ENCODE measurements at places on chromosomes 2 and 18.

- no peak for DNase-seq
- H3K4me3 ChIP-seq, result no peak overlapping the region
- H3K27ac ChIP-seq, result no peak overlapping the region
- no peaks in the 10 kb centered on the region for H3K4me1 ChIP-seq
- no peaks in the 10 kb centered on the region for H3K36me3 ChIP-seq
These were observed 70.3 kb downstream of the SCN1A start for GRCh38 chr2:166057370-166058164.

GRCh38 chr2:146503366-146503765, 1341.5 kb upstream of the ACVR2A start:
- no peaks in the 10 kb centered on the region for H3K27me3 ChIP-seq
- no peaks in the 10 kb centered on the region for H3K36me3 ChIP-seq
- H3K4me3 ChIP-seq, result no peak overlapping the region

GRCh38 chr18:78980777-78981380, 1.3 kb downstream of the SALL3 start:
- peak overlapping the region; percentile 92 for H3K4me3 ChIP-seq
- no peak for DNase-seq
- no peak overlapping the region for H3K27ac ChIP-seq
- peaks cover 4% of the 10 kb centered on the region for H3K36me3 ChIP-seq

GRCh38 chr18:62033756-62034155, 140.9 kb upstream of the RNF152 start:
- peaks cover 5% of the 10 kb centered on the region for H3K4me1 ChIP-seq
- peaks cover 5% of the 10 kb centered on the region for H3K36me3 ChIP-seq
- H3K4me3 ChIP-seq, result no peak overlapping the region
- H3K27ac ChIP-seq, result no peak overlapping the region

- H3K27ac ChIP-seq, result no peak overlapping the region
- peaks cover 7% of the 10 kb centered on the region for H3K36me3 ChIP-seq
- H3K27me3 ChIP-seq, result no peaks in the 10 kb centered on the region
- no peak for DNase-seq
- peaks cover 9% of the 10 kb centered on the region for H3K4me1 ChIP-seq
These were observed 85.5 kb upstream of the STON1 start for GRCh38 chr2:48444404-48444803.

GRCh38 chr2:72952110-72952823, 34.9 kb downstream of the EMX1 start:
- peak; percentile 52 for DNase-seq
- no peaks in the 10 kb centered on the region for H3K27me3 ChIP-seq
- H3K4me1 ChIP-seq, result peaks cover 7% of the 10 kb centered on the region
- H3K4me3 ChIP-seq, result peak overlapping the region; percentile 45
- H3K27ac ChIP-seq, result peak overlapping the region; percentile 89
- peaks cover 9% of the 10 kb centered on the region for H3K36me3 ChIP-seq

DNA sequence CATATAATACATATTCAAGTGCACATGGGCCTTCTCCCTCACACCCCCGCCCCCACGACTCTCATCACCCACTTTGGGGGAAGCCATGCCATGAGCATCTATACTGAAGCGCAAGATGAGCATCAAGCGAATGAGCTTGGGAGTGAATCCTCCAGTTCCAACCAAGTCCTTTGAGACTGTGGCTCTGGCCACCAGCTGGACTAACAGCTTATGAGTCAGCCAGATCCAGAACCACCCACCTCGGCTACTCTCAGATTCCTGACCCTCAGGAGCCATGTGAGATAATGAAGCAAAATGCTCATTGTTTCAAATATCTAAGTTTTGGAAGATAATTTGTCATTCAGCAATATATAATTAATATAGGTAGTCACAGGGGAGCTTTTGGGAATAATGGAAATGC, 22.2 kb upstream of the IL1RL1 start:
- H3K36me3 ChIP-seq, result no peaks in the 10 kb centered on the region
- no peaks in the 10 kb centered on the region for H3K4me1 ChIP-seq
- H3K27ac ChIP-seq, result no peak overlapping the region
- no peak overlapping the region for H3K4me3 ChIP-seq
- no peaks in the 10 kb centered on the region for H3K27me3 ChIP-seq
- no peak for DNase-seq

GRCh38 chr2:231015478-231015877, 19.6 kb downstream of the SPATA3 start:
- H3K4me1 ChIP-seq, result no peaks in the 10 kb centered on the region
- no peak overlapping the region for H3K27ac ChIP-seq
- no peaks in the 10 kb centered on the region for H3K27me3 ChIP-seq
- DNase-seq, result no peak
- H3K36me3 ChIP-seq, result peaks cover 4% of the 10 kb centered on the region
- no peak overlapping the region for H3K4me3 ChIP-seq

DNA sequence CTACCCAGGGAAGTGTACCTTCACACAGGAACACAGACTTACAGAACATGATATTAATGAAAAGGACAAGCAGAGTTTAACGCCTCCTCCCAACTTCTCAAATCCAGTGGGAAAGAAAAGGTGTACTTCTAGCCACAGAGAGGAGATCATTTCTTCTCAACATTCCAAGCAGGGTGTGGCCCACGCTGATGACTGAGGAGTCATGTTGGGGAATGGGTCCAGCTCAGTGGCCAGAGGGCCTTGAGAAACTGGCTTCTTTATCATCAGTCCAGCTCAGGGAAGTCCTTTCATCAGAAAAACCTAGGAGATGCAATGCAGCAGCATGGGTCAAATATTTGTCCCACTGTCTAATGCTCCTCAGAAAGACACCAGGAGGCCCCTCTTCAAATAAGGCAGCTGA, 63.0 kb downstream of the RBM43 start:
- no peak for DNase-seq
- H3K27ac ChIP-seq, result no peak overlapping the region
- H3K27me3 ChIP-seq, result no peaks in the 10 kb centered on the region
- H3K4me1 ChIP-seq, result no peaks in the 10 kb centered on the region
- H3K36me3 ChIP-seq, result peaks cover 8% of the 10 kb centered on the region

GRCh38 chr2:216696751-216697560, 1.6 kb upstream of the IGFBP5 start:
- H3K4me1 ChIP-seq, result no peaks in the 10 kb centered on the region
- no peaks in the 10 kb centered on the region for H3K36me3 ChIP-seq
- H3K4me3 ChIP-seq, result no peak overlapping the region
- H3K27ac ChIP-seq, result no peak overlapping the region

DNA sequence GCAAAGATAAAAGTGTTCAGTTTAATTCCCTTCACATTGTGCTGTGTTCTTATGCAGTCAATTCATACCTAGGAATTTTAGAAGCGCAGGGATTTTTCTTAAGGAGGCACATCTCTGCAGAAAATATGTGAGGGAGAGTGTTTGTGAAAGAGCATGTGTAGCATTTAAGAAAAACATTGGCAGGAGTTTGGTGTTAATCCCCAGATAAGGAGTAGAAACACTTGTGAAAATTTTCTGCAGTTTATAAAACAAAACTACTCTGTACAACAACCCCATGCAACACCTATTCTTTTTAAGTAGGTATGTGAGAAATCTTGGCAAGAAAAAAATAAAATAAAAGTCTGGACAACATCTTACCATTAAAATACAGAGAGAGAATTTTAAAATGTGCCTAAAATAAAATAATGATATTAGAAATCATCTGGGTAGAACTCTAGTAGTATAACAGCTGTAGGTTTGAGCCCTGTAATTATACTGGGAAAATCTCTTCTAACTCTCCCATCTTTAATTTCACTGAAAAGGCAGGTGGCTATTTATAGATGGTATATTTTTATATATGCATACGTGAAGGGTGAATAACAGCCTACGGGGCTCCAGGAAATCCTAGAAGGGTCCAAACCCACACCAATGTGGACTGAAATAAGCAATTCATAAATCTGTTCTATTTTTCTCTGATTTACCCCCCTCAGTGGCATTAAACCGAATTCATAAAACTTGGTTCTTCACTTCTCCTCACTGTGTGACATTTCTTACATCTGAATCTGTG, 6.6 kb downstream of the FZD7 start:
- H3K4me3 ChIP-seq, result no peak overlapping the region
- no peak for DNase-seq
- H3K27ac ChIP-seq, result no peak overlapping the region
- peaks cover 7% of the 10 kb centered on the region for H3K36me3 ChIP-seq
- no peaks in the 10 kb centered on the region for H3K27me3 ChIP-seq

- H3K4me1 ChIP-seq, result no peaks in the 10 kb centered on the region
These were observed 20.6 kb downstream of the CROCC2 start for GRCh38 chr2:240926516-240927389.

- no peak for DNase-seq
- peaks cover 3% of the 10 kb centered on the region for H3K4me1 ChIP-seq
- no peak overlapping the region for H3K4me3 ChIP-seq
- H3K27ac ChIP-seq, result no peak overlapping the region
- H3K27me3 ChIP-seq, result no peaks in the 10 kb centered on the region
These were observed 11.1 kb downstream of the SPOPL start for GRCh38 chr2:138512672-138513071.

DNA sequence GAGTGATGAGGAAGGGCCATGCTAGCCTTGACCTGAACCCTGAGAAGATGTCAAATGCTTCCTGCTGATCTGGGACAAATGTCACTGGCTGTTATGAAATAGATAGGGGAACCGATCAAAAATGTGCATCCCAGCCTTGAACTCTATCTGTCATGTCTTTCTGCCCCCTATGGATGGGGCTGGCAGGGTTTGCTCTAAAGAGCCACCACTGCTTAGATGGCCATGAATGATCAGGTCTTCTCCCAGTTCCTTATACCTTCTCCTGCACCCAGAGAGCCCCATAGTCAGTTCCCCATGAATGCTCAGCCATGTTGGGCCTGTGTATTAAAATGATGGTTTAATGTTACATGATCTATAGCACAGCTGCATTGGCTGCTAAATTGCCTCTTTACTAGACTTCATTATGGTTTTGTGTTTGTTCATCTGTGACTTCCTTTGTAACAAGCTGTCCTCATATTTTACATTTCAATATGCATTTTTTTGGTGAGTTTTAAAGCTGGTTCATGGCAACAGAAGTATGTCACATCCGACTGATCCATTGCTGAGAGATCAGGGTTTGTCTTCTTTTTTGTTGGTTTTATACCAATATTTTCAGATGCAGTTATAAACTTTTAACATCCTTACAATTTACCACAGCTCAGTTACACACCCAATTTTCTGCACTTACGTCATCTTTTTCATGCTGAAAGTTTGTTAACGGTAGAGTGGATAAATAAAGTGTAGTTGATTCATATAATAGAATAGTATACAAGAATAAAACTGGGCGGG, 56.3 kb upstream of the SMAD2 start:
- no peaks in the 10 kb centered on the region for H3K27me3 ChIP-seq
- no peaks in the 10 kb centered on the region for H3K4me1 ChIP-seq
- peaks cover 8% of the 10 kb centered on the region for H3K36me3 ChIP-seq
- no peak overlapping the region for H3K4me3 ChIP-seq
- DNase-seq, result no peak

DNA sequence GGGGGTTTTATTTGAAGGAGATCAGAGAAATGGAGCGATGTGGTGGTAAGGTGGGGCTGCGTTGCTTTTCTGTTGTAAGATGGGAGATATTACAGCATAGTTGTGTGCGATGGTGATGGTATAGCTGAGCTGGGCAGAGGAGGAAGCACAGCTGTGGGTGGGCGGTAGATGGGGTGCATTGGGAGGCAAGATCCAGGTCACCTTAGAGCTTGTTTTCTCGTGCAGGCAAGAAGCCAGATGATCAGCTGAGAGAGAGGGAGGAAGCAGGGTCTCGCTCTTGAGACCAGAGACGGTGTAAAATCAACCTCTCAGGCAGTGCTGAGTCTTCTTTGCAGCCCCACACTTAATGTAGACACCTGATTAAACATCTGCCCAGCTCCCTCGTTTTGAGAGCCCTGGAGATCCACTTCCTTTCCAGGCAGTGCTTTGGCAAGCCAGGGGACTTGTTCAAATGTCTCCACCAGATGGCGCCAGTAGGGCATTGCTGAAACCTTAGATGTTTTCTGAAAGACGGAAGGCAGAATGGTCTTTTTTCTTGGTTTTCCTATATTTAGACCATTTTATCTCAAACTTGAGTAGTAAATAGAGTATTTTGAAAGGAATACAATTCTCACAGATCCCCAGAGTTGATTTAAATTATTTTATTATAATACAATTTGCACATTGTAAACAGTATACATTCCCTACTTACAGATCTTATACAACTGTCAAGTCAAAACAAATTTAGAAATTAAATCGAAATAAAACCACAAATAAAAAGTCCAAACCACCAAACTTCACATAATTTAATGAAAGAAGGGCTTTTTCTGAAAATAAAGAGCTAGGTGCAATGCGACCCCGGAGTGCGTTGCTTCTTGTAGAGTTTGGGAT, 21.1 kb upstream of the LYPD6B start:
- no peak overlapping the region for H3K27ac ChIP-seq
- H3K4me1 ChIP-seq, result no peaks in the 10 kb centered on the region
- no peak overlapping the region for H3K4me3 ChIP-seq
- H3K27me3 ChIP-seq, result no peaks in the 10 kb centered on the region
- peaks cover 17% of the 10 kb centered on the region for H3K36me3 ChIP-seq

GRCh38 chr18:39611381-39612100, 2045.9 kb upstream of the CELF4 start:
- no peak overlapping the region for H3K4me3 ChIP-seq
- peak overlapping the region; percentile 64 for H3K27ac ChIP-seq
- peaks cover 11% of the 10 kb centered on the region for H3K4me1 ChIP-seq
- H3K27me3 ChIP-seq, result no peaks in the 10 kb centered on the region
- DNase-seq, result no peak

DNA sequence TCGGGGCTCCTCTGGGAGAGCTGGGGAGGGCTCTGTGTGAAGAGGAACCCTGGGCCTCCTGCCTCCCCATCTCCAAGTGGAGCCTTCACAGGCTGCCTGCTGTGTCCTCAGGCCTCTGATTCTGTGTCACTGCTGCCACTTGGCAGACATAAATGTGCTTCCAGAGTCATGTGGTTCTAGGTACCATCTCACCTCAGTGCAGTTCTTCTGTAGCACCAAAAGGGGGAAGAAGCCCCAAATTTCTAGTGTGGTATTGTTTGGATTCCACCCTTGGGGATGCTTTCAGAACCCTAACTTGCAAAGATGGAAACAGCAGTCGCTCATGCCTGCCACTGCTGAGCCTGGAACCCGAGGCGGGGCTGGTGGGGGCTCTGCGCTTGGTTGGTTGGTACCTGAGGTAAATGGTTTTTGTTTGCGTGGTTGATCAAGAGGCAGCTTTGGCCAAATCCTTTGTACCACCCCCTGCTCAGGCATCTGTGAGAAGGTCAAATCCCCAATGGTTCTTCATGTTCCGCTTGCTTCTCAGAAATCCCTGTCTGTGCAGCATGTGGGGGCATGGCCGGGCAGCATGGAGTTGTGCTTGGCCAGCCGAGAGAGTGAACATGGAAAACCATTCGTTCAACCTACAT, 27.5 kb downstream of the COA5 start:
- H3K4me1 ChIP-seq, result no peaks in the 10 kb centered on the region
- no peaks in the 10 kb centered on the region for H3K27me3 ChIP-seq
- no peak overlapping the region for H3K27ac ChIP-seq
- H3K4me3 ChIP-seq, result no peak overlapping the region
- H3K36me3 ChIP-seq, result peaks cover 28% of the 10 kb centered on the region

DNA sequence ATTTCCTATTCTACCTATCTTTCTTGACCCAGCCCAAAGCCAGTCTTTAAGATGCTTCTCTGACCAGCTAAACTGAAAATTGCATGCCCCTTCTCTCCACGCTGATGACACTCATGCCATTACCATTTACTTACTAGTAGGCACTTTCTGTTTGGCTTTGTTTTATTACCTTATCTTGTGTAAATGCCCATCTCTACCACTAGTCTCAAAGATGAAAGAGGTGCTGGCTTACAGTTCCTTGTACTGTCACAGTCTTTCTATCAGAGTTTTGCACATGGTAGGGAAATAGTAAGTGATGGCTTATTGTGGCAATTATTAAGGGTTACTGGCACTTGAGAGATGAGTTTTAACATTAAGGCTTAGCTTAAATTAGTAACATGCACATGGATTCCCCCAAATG, 352.1 kb downstream of the RBM43 start:
- no peak for DNase-seq
- H3K4me1 ChIP-seq, result no peaks in the 10 kb centered on the region
- no peaks in the 10 kb centered on the region for H3K36me3 ChIP-seq
- H3K27me3 ChIP-seq, result no peaks in the 10 kb centered on the region
- H3K27ac ChIP-seq, result no peak overlapping the region
